ENCODE measurements at places on chromosomes 7 and 10. TPM values are rescaled to one million over a fixed set of nuclear protein-coding genes. Genes with fewer than 3 reads are reported as not detected.

PTEN gene
- 71.0 TPM for total RNA-seq

MYL7 gene
- 0.82 TPM for total RNA-seq

CHN2 gene
- total RNA-seq: 3.4 TPM

DNA sequence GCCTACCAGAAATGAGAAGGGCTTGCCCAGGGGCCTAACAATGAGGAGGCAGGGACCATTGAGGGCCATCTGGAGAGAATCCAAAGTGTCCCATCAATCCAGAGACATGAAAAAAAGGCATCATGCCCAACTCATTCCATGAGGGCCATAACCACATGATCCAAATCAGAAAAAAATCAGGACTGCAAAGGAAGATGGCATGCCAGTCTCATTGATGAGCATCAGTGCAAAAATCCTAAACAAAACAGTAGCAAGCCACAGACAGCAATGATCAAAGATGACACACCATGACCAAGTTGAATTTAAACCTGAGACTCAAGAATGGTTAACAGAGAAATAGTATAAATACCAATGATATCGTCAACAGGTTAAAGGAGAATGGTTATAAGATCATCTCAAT, 7.0 kb upstream of the CYP3A4 start:
- H3K4me1 ChIP-seq: peaks cover 2% of the 10 kb centered on the region
- H3K36me3 ChIP-seq: no peaks in the 10 kb centered on the region
- H3K27me3 ChIP-seq: no peaks in the 10 kb centered on the region
- H3K27ac ChIP-seq: no peak overlapping the region
- DNase-seq: no peak
- H3K4me3 ChIP-seq: no peak overlapping the region

DNA sequence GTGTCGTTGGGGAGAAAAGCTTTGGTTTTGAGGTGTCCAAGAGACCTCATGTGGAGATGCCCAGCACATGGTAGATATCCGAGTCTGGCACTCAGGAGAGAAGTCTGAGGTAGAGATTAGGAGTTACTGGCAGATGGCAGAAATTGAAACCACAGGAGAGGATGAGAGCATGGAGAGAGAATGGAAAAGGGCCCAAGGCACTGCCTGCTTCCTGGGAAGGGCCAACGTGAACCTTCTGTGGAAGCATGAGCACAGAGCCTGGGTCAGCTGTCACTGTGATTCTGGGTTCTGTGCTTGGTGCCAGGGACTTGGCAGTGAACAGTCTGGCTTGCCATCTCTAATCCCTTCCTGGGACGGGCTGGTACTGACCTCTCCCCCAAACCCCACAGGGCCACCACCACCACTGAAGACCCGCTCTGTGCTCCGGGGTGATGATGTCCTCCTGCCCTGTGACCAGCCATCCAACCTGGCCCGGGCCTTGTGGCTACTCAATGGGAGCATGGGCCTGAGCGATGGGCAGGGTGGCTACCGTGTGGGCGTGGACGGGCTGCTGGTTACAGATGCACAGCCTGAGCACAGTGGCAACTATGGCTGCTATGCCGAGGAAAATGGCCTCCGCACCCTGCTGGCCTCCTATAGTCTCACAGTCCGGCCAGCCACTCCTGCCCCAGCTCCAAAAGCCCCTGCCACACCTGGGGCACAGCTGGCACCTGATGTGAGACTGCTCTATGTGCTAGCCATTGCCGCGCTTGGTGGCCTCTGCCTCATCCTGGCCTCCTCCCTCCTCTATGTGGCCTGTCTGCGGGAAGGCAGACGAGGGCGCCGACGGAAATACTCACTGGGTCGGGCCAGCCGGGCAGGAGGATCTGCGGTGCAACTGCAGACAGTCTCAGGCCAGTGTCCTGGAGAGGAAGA, 4.1 kb downstream of the MRPL43 start:
- H3K27me3 ChIP-seq: peaks cover 17% of the 10 kb centered on the region
- peaks cover 29% of the 10 kb centered on the region for H3K36me3 ChIP-seq
- H3K27ac ChIP-seq: no peak overlapping the region
- H3K4me3 ChIP-seq: peak overlapping the region; percentile 73
- peaks cover 11% of the 10 kb centered on the region for H3K4me1 ChIP-seq
- DNase-seq: no peak

GRCh38 chr10:104957178-104957841, 316.2 kb downstream of the SORCS3 start:
- H3K4me1 ChIP-seq: no peaks in the 10 kb centered on the region
- H3K27me3 ChIP-seq: peaks cover 2% of the 10 kb centered on the region
- no peak overlapping the region for H3K27ac ChIP-seq
- no peak for DNase-seq
- H3K4me3 ChIP-seq: no peak overlapping the region

GRCh38 chr7:41117431-41117830, 585.5 kb downstream of the INHBA start:
- no peak overlapping the region for H3K27ac ChIP-seq
- no peak for DNase-seq
- H3K4me3 ChIP-seq: no peak overlapping the region

DNA sequence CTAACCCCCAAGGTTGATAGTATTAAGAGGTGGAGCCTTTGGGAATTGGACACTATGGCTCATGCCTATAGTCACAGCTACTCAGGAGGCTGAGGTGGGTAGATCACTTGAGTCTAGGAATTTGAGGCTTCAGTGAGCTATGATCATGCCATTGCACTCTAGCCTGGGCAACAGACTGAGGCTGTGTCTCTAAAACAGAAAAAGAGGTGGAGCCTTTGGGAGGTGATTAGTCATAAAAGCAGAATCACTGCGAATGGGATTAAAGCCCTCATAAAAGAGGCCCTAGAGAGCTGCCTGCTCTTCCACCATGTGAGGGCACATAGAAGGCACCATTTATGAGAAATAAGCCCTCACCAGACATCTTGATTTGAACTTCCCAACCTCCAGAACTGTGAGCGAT, 81.9 kb downstream of the SKAP2 start:
- no peak for DNase-seq
- no peak overlapping the region for H3K27ac ChIP-seq
- H3K4me1 ChIP-seq: no peaks in the 10 kb centered on the region
- H3K4me3 ChIP-seq: no peak overlapping the region
- peaks cover 8% of the 10 kb centered on the region for H3K36me3 ChIP-seq
